ENCODE measurements at places on chromosomes 2 and 18. TPM values are rescaled to one million over a fixed set of nuclear protein-coding genes. Genes with fewer than 3 reads are reported as not detected.

The NTSR2 gene
- not detected for polyA plus RNA-seq

The ADCYAP1 gene
- polyA plus RNA-seq = 0.79 TPM

The PREPL gene
- 152 TPM for polyA plus RNA-seq

The SPP2 gene
- polyA plus RNA-seq = not detected

The GNLY gene
- 1.0 TPM for polyA plus RNA-seq
